Heart left ventricle (tissue), 16 donors: ENCODE measurements at places on chromosomes 1 and 21.

DNA sequence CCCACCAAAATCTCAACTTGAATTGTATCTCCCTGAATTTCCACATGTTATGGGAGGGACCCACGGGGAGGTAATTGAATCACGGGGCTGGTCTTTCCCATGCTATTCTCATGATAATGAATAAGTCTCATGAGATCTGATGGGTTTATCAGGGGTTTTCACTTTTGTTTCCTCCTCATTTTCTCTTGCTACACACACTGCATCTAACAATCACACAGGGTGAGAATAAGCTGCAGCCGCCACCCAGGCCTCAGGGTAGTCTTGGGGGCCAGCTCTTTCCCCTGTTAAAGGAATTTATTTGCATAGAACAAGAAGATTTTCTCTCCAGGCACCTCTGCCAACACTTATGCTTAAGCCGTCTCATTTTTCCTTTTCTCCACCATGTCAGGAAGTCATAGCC lies 26.0 kb upstream of the GBP6 start:
- no peak for DNase-seq

- DNase-seq: no peak
These were observed 121.2 kb downstream of the TRABD2B start for GRCh38 chr1:47875831-47876586.

DNA sequence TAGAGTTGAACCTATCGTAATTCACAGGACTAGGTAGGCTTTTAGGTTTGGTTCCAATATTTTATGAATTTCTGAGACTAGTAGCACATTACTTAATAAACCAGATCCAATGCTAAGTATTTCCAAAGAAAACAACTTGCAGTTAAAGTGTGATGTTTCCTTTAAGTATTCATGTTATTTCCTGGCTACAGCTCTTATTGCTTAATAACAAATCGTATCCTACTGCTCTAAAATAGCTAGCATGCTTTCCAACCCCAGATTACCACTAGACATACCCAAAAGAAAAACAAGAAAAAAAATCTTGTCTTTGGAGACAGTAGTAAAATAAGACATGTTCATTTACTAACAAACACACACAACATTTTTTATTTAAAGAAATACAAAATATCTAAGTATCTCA lies 898 bp downstream of the KRTAP27-1 start:
- DNase-seq: no peak

DNA sequence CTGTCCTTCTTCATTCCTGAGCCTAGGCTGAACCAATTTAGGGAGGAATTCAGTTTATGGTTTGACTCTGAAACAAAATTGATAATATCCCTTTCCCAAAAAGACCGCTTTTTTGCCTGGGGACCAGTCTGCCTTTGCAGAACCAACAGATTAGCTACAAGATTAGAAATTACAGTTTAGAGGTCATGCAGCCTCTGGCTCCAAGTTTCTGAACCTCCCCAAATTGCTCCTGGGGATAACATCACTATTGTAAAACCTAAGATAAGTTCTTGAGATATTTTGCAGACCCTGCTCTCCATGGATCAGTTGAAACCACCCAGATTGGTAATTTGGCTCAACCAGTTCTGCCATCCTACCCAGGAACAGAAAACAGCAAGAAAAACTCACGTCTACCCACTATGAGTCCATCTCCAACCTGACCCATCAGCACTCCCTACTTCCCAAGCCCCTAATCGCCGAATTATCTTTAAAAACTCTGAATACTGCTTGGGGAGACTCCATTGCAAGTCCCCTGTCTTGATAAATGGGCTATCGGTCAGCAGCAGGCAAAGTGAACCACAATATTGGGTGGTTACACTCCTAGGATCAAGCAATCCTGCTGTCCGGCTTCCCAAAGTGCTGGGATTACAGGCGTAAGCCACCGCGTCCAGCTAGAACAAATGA lies 605 bp upstream of the RABGGTB start:
- DNase-seq: no peak

GRCh38 chr1:229599218-229599954 lies 26.5 kb downstream of the TAF5L start:
- DNase-seq: no peak

DNA sequence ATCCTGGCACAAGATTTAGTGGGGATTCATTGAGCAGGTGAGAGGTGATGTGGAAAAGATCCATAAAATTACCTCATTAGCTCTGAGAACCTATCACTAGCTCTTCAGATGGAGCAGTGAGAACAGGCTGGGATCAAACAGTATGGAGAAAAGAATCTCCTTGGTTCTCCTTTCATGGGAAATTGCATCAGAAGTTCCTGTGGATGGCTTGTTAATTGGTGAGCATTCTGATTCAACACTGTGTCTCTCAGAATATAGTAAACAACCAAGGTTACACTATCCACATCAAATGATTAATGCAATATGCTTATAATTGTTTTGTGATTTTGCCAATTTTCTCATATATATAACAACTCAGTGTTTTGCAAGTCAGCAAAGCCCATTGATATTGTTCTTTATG lies 8.3 kb upstream of the CD55 start:
- no peak for DNase-seq

DNA sequence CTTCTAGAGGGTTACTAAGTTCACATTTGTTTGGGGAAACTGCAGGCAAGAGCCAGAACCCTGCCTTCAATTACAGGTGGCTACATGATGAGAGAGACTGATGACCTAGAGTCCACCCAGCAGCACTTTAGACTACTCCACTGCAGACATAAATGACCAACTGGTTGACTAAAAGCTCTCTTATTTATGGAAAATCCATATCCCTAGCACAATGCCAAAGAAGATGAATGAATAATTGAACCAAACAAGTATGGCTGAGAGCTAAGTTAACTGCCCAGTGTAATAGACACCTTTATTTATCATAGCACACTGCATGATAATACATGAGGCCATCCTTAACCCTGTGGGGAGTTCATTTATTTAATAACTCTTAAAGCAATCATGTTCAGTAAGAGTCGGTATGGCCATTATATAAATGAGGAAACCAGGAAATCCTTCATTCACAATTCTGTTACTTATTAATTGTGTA lies 60.4 kb downstream of the IL12RB2 start:
- no peak for DNase-seq

DNA sequence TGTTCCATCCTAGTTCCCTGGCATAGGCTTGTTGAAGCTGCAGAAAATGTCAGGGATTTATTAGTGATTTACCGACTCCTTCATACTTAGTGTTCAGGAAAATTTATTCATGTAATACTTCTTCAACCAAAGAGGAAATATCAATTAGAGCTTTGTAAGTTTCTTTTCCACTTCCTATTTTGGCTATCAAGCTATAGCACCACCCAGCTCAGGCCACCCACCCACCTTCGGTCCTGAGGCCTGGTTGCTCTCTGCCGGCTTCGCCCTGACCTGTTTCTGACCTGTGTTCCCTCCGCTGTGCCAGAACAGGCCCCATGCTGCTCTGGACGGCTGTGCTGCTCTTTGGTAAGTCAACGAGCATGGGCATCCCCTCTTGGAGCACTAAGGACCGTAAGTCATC lies at the start of gene FCRL6:
Gene FCRL6, plus strand, starts transcription at position 250 of the 400 bp plus-strand sequence. Its CDS starts 65 bp downstream, at position 315.
- no peak for DNase-seq

DNA sequence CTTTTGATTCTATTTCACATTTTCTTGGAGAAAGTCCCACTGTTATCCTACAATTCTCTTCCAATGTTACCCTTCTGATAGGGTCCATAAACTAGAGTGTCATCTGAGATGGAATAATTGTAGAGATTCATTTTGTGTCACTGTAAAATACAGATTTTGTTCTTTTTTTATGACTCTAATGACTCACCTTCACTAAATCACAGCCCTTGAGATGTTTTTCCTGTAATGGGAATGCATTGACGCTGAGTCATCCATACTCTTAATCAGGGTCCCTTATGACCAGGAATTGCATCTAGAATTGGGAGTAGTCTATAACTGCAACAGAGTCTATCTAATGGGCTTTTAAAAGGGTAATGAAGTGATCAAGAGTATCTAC lies 315.5 kb downstream of the TGFB2 start:
- no peak for DNase-seq

DNA sequence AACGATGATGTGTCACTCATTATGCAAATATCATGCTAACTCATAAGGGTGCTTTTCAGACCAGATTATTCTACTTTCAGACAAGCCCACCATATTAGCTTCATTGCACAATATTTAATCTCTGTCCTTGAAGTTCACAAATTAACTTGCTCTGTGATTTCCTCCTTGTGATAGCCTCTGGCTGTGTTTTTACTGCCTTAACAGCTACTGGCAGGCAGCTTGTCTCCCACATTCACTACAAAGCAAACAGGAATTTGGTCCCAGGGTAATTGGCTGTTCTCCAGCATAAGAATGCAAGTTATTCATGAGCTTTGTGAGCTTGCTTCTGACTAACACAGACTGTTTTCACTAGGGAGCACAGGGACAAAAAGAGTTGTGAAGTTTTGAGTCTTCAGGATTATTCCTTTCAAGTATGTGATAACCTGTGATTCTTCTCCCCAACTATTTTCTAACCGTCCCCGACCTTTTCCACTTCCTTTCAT lies 87.9 kb upstream of the HMCN1 start:
- no peak for DNase-seq

DNA sequence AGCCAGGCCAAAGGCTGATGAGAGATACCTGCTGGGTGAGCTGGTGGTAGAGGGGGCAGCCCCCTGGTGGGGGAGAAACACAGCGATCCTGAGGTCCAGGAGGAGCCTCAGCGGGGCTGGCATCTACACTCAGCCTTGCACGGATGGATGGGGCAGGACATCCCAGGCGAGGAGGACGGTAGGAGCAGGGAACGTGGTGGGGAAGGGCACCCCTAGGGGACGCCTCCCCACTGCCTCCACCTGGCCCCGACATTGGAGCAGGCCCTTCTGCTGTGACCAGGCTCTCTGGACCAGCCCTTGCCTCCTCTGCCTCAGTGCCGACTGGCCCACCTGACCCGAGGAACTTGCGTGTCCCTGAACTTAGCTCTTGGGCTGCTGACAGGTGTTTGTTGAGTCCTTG lies 6.4 kb upstream of the MMEL1 start:
- no peak for DNase-seq

- no peak for DNase-seq
These were observed 28.6 kb downstream of the PLPPR4 start for GRCh38 chr1:99292886-99293285.

DNA sequence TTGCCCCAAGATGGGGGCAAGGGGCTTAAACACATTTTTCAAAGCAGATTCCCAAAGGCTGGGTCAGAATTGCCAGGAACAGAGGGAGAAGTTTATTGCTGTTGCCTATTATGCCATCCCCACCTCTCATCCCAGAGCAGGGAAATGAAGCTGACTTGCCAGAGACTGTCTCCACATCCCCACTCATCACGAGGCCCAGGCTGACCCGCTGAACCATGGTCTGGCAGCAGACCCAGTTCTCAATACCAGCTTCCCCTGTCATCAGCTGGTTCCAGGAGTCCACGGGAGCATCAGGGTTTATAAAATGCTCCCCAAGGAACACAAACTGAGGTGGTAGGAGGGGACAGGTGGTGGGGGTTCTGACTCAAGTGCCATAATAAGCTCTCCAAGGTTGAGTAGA lies 605.9 kb downstream of the NPHP4 start:
- no peak for DNase-seq

DNA sequence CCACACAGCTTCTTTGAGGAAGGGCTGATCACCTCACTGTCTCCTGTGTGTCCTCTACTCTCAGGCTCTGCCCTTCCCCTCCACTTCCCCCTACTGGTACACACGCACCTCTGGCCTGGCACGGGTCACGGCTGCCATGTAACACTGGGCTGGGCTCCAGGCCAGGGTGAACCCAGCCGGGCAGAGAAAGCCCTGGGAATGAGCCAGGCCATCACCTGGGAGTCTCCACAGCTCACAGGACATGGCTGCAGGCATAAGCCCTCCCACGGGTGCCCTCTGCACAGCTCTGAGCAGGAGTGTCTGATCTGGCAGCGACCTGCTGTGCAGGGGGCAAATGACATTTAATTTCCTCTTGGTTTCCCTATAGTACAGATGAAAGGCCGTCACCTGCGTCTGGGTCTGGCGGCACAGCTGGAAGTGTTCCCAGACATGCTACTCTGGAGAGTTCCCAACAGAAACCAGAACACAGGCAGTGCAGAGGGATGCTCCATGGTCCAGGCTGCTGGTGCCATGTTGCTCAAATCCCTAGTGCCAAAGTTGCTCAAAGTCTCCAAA lies 61.2 kb downstream of the ERI3 start:
- peak; percentile 73 for DNase-seq
